ENCODE measurements at places on chromosomes 5 and 9.

DNA sequence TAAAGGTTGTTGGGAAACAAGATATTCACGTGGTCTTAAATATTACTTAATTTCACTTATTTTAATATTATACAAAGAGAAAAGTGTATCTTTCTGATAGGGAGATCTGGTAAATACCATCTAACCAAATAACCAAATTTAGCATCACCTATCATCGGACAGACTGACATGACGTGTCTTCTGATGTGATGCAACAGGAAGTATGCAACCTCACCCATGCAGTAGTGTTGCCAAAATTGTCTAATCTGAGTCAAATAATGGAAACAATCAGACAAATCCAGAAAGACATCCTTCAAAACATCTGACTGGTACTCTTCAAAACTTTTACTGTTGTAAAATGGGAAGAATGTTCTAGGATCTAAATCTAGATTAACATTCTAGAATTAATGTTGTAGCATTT, 148.0 kb downstream of the FGF1 start:
- DNase-seq = no peak

GRCh38 chr5:122545986-122546385, 228.9 kb upstream of the SNX2 start:
- no peak for DNase-seq

DNA sequence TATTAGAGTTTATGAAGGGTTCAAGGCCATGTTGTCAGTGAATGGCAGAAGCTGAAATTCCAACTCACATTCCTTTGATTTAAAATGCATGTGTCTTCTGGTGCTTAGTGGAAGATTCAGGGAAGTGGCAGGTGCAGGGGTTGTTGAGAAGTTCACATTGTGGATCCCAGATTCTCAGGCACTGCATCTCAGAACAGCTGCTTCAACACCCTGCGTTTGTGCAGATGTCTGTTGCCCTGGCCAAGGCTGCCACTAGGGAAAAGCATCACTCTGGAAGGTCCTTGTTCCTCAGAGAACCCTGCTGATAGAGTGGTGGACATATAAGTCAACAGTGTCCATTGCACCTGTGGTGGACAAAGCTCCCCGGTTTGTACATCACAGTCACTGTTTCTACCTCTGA, 162.7 kb downstream of the PAPPA start:
- no peak for DNase-seq

- DNase-seq = no peak
Observed at GRCh38 chr5:74206579-74207550, 433.7 kb downstream of the ENC1 start.

Data from activated CD8-positive, alpha-beta T cell treated with anti-CD3 and anti-CD28 coated beads, Interleukin-2, amount 10 ng/mL, durations not matched to agents 7 days and 5 days (primary cell).